Endodermal cell (in vitro differentiated cells): ENCODE measurements at places on chromosomes 13 and 19. TPM values are rescaled to one million over a fixed set of nuclear protein-coding genes. Genes with fewer than 3 reads are reported as not detected.

Gene FGF9
- total RNA-seq, result 0.21 TPM in 1 of 3 replicates, not detected in the others

Gene COL4A1
- total RNA-seq, result 614 and 764 TPM in 2 replicates

Gene MISP3
- 0.73 and 0.97 TPM in 2 replicates for total RNA-seq

Gene FFAR2
- total RNA-seq, result not detected in 2 replicates

Gene GJA3
- total RNA-seq, result 0.09 to 0.26 TPM (median 0.11 TPM) in 3 replicates

Gene NUCB1
- 160 and 177 TPM in 2 replicates for total RNA-seq

Gene BST2
- 44.8 and 50.8 TPM in 2 replicates for total RNA-seq

Gene USHBP1
- 4.8 to 6.9 TPM (median 6.2 TPM) in 3 replicates for total RNA-seq

Gene PRKD2
- total RNA-seq, result 54.3 to 95.4 TPM (median 90.8 TPM) in 3 replicates

Gene ZNF486
- 11.6 to 20.4 TPM (median 18.9 TPM) in 3 replicates for total RNA-seq

Gene PSG7
- not detected in 3 replicates for total RNA-seq

Gene APOE
- 2,595 to 2,899 TPM (median 2,598 TPM) in 3 replicates for total RNA-seq

Gene TNNT1
- 64.8 to 82.4 TPM (median 66.7 TPM) in 3 replicates for total RNA-seq
